ENCODE measurements at places on chromosomes 6 and 20.

- peak; percentile 43 for DNase-seq
These were observed 818 bp upstream of the MDGA1 start for GRCh38 chr6:37698264-37699137.

DNA sequence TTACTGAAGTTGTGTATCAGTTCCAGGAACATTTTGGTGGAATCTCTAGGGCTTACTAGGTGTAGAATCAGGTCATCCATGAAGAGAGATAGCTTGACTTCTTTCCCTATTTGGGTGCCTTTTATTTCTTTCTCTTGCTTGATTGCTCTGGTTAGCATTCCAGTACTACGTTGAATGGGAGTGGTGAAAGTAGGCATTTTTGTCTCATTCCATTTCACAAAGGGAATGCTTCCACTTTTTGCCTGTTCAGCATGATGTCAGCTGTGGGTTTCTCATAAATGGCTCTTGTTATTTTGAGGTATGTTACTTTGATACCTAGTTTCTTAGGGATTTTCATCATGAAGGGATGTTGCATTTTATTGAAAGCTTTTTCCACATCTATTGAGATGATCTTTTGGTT lies 195.3 kb downstream of the MOXD1 start:
- DNase-seq = no peak

- no peak for DNase-seq
These were observed 214.9 kb downstream of the ZFAND3 start for GRCh38 chr6:38034274-38034914.

- DNase-seq = no peak
These were observed 1.4 kb upstream of the HSP90AB1 start for GRCh38 chr6:44245391-44245911.

DNA sequence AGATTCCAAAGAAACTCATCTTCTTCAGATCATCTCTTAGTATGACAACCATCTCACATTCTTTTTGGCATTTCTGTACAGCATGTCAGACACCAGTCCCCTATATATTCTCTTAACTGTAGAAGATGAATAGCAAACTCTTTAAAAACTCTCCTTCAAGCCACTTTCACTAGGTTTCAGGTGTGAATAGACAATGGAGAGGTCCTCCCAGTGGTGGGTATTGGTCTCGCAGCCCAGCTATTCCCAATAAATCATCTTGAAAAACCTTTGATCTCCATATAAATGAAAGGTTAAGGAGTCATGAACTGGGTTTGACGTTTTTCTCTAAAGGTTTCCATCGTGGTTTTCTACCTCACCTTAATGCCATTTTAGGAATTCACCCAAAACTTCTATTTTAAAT lies 180.0 kb downstream of the GJA1 start:
- DNase-seq = no peak

DNA sequence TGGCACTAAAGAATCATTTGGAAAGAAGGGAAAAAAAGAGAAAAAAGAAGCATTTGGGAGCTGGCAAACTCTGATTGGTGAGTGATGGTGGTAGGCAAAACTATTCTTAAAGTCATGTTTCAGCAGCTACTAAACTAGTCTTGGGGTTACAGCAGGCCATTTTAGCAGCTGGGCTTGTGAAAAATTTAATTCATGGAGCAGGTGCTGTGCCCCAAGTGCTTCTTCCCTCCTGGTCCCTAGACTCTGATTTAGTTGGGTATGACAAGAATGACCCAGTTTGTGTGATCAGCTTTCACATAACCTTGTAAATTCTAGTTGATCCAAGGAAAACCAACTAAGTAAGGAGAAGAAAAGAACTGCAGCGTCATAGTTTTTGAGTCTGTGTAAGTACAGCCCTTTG lies 1.1 kb upstream of the ASIP start:
- DNase-seq = no peak

DNA sequence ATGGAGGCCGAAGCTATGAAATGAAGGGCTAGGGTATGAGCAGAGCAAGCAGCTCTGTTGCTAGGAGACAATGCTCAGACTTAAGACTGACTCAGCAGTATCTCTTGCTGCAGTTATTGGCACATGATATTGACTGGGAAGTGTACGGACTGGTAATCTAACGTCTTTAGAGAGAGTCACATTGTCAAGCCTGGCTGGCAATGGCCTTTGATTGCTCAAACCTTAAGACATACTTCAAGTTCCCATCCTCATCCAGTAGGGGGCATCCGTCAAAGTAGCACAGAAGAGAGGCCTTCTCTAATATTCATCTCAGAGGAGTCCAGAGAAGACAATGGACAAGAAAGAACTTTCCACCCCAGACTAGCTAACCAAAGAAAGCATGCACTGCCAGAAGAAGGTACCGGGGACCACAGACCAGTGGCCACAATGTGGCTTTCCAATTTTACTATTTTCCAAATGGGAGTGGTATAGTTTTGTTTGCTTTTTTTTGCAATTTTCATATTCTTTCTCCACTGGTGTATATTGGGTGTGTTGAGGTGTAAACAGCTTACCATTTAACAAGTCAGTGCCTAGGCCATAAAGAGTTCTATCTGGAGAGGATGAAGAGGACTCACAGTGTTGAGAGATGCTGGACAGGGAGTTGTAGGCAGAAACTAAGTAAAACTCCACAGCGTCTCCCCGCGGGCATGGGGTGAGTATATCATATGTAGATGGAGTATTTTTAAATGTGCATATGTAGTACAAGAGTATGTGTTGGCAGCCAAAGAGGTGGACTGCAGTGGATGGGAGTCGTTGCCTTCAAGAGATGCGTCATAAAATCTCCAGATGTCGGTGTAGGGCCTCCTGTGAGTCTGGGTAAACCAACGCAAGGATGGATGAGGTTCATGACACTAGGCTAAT lies 36.7 kb downstream of the LRFN2 start:
- no peak for DNase-seq

- no peak for DNase-seq
These were observed 1153.1 kb upstream of the GJE1 start for GRCh38 chr6:140979642-140980091.

DNA sequence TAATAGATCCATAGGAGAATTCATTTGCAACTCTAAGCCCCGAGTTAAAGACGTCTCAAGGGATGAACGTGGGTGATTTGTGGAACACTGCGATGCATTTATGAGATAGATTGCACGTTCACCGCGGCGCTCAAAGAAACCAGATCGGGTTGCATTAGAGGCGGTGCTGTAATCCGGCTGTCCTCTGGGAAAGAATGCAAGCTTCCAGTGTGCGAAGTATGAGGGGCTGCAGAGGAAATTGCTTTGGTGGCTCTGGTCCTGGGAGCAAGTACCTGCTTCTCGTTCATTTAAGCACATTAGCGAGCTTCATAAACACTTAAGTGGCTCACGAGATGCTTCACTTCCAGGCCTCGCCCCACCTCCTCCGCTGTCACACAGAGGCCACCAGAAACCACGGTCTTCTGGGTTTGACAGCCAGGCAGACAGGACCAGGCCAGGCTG lies 182.3 kb downstream of the CDH4 start:
- no peak for DNase-seq

GRCh38 chr20:2093159-2093781 lies 8.4 kb upstream of the STK35 start:
- DNase-seq = no peak

- DNase-seq = no peak
These were observed 68.1 kb downstream of the HFE start for GRCh38 chr6:26155061-26155930.

- DNase-seq = no peak
These were observed 356.7 kb upstream of the JARID2 start for GRCh38 chr6:14889188-14889587.

DNA sequence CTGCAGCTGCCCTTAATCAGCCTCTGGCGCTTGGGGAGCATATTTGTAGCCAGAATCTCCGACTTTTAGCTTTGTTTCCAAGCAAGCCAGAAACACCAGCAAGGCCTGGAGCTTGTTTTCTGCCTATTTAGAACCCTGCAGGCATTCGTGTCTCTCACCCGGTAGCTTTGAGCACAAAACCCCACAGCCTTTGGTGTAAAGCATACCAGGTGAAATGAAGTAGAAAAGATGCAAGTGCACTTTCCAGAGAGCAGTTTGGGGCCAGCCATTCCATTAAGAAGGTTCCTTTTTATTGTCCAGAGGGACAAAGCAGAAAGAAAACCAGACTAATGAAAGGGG lies 736 bp downstream of the FAM217B start:
- peak; percentile 89 for DNase-seq

DNA sequence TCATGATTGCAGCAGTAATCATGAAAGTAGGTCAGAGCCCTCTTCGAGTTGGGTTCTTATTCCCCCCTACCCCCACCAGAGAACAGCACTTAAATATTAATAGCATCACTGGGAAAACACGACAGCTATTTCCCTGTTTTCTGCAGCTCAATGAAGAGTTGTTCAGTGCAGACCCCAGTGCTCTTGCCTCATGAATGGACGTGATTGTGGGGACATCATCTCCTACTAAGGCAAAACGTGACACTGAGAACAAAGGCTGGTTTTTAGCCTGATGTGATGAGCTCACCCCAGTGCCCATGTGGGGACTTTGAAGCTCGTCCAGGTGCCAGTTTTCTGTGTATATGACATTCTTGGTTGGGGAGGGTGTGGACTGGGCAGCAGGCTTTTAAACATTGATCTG lies 105.9 kb downstream of the SLC35F1 start:
- DNase-seq = peak; percentile 32

DNA sequence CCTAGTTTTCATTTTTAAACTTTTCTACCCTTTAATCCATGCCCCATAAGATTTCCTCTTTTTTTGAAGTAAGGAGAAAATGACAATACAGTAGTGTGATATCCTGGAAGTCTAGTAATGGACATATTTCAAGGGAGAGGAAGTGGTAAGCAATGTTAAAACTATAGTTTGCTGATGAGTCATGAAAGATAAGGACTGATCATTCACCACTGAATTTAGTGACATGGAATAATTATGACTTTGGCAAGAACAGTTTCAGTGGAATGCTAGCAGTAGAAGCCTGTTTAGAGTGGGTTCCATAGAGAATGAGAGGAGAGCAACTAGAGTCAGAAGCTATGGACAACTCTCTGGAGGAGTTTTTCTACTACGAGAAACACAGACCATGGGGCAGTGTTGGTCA lies 24.9 kb upstream of the SLC2A12 start:
- DNase-seq = no peak

DNA sequence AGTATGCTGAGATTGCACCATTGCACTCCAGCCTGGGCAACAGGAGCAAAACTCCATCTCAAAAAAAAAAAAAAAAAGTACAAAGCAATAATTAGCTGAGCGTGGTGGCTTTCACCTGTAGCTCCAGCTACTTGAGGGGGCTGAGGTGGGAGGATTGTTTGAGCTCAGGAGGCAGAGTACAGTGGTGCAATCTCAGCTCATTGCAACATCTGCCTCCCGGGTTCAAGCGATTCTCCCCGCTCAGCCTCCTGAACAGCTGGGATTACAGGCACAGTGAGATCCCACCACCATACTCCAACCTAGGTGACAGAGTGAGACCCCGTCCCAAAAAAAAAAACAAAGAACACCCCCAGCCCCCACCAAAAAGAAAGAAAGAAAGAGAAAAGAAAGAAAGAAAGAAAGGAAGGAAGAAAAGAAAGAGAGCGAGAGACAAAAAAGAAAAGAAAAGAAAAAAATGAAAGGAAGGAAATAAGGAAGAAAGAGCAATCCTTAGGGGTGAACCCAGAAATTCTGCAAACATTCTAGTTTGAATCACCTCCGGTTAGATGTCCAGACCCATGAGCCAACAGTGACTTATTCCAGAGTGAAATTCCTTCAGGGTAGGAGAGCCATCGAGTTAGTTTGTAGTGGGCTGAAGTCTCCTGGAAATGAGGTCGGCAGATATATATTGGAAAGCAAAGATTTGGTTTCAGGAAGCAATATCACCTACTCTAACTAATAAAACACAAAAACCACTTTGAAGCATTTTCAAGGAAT lies 3.2 kb upstream of the RIPOR3 start:
- DNase-seq = no peak

DNA sequence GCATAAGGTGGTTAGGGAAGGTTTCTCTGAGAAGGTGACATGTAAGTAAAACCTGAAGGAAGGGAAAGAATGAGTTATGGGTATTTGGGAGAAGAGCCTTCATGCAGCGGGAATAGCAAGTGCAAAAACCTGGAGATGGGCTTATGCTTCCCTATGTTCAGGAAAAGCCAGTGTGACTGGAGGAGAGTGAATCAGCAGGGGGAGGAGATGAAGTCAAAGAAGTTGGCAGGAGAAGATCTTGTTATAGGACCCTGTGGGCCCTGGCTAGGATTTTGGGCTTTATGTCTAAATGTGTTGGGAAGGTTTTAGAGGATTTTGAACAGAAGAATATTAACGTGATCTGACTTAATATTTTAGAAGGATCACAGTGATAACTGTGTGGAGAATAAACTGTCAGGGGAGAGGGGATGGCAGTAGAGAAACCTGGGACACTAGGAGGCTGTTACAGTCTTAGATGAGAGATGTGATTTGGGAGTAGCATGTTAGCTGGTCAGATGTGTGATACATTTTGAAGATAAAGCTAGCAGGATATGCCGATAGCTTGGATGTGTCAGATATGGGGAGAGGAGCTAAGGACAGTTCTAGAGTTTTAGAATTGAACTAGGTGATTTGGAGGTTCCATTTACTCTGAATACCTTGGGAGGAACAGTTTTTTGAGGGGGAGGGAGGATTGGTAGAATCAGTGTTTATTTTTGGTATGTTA lies 41.0 kb downstream of the PHF3 start:
- no peak for DNase-seq

DNA sequence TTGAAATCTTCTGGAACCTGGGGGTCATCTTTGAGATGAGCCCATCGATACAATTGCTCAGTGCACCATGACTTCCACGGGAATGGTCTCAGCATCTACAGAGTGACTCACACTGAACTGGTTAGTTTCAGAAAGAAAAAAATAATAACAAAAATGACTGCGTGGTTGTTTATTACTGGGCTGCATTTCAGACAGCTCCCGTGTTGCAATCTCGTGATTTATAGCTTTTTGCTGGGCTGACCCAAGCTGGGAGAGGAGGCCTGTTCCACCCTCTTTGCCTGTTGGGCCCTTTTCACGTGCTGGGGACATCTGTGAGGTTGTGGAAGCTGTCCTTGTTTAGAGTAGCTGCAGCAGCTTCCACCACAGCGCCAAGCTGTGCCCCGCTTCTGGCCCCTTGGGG lies 225.5 kb downstream of the BMP7 start:
- DNase-seq = no peak

GRCh38 chr20:35888657-35889056 lies 65.6 kb downstream of the SCAND1 start:
- no peak for DNase-seq

DNA sequence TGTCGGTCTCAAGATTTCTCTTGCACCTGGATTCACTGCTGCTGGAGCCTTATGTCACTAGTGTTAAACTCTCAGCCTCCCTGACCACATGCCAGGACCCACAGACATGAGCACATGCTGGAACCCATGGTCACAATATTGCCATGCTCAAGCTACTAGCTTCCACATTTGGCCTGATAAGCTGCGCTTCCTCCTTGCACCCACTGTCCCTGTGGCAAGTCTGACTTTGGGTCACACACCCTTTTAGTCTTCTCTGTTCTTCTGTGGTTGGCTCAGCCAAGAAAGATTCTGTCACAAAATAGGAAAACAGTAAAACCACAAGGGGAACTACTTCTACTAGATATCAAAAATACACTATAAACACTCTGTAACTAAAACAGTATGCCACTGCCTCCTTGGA lies 68.9 kb upstream of the HDAC2 start:
- DNase-seq = no peak
